ENCODE measurements at places on chromosomes 16 and 17.

DNA sequence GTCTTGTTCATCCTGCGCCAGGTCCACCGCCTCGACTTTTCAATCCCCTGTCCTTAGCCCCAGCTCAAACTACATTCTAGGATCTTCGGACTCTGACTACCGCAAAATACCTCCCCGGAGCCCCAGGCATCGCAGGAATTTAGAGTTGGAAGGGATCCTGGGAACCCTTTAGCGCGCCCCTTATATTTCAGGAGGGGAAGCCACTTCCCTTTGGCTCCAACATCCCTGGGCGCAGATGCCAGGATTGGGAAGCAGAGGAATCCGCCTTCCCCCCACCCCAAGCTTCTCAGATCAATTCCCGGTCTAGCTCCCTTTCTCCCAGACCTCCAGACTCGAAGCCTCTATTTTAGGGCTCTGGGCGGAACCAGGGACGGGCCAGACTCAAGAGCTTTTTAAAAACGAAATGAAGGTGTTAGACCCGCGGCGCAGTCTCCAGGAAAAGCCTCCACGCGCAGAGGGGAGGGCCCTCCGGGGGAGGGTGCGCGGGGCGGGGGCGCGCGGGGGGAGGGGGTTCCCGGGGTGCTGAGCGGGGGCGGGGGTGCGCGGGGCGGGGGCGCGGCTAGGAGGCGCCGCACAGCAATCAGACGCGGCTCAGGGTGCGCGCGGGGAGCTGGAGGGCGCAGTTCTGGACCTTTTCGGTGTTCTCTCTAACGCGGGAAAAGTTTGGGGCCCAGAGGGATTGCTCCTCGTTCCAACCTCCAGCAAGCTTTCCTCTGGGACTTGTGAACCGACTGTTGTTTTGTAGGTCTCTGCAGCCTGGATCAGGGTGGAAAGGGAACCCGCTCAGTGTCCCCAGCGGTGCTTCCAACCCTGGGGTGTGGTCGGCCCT is 1.6 kb downstream of the AHSP start:
- DNase-seq: no peak

GRCh38 chr16:77077256-77077922 is 113.6 kb upstream of the MON1B start:
- no peak for DNase-seq

- no peak for DNase-seq
Measured at GRCh38 chr16:81815429-81815766, 36.3 kb downstream of the PLCG2 start.

DNA sequence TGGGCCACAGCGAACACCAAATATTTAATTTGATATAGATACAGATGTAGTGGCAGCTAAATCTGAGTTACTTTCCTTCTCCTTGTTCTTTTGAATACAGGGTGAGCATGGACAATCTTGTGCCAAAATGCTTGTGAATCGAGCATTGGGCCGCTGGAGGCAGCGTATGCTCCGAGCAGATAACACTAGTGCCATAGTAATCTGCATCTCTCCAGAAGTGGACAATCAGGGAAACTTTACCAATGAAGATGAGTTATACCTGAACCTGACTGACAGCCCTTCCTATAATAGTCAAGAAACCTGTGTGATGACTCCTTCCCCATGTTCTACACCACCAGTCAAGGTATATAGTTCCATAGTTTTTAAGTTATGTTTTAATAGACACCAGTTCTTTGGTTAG is 21.2 kb upstream of the BCAS3 start:
- DNase-seq: no peak

- no peak for DNase-seq
Measured at GRCh38 chr17:80633207-80633606, 88.6 kb downstream of the RPTOR start.

DNA sequence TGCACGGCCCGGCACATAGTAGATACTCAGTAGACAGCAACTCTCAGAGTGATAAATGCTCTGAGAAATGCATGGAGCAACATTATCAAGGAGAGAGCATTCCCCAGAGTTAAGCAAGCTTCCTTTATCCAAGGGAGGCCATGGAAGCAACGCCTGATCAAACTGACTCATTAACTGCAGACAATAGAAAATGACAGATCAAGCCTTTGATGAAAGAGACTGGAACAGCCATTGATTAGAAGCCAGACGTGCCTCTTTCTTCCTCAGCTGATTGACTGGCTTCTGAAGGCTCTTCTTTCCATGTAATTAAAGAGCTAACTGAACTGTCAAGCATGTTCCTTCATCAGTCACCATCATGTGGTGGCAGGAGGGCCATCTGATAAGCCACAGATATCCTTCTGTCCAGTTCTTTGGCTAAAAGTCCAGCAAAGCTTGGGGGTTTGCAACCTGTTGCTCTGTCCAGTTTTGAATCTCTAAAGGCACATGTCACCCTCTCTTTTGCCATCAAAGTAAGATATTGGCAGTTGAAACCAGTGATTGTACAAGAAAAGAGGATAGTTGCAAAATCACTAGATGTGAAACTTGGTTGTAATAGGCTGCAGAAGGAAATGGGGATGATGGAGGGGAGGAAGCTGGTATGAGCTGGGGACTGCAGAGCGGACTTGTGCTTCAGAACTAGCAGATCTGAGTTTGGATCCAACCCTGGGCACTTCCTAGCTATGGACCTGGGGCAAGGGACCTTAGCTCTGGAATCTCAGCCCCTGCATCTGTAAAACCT is 188.0 kb downstream of the HAPSTR1 start:
- no peak for DNase-seq

- no peak for DNase-seq
Measured at GRCh38 chr16:29820271-29820701, at the start of gene MVP. Gene MVP (plus strand): TSS chr16:29820462. CDS start chr16:29830550, 10,088 bp downstream.

GRCh38 chr16:24624102-24624501 is 84.7 kb downstream of the RBBP6 start:
- DNase-seq: no peak

GRCh38 chr17:29176558-29177351 is 3.4 kb downstream of the MYO18A start:
- DNase-seq: no peak

DNA sequence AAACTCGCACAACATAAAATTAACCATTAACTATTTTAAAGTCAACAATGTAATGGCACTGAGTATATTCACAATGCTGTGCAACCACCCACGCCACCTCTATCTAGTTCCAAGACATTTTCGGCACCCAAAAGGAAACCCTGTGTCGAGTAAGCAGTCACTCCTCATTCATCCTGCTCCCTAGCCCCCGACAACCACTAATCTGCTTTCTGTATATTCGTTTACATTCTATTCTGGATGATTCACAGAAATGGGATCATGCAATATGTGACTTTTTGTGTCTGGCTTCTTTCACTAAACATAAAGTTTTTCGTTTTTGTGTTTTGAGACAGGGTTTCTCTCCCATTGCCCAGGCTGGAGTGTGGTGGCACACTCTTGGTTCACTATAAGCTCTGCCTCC is 42.2 kb upstream of the HAPSTR1 start:
- no peak for DNase-seq

GRCh38 chr17:1516388-1517161 is at the start of gene INPP5K:
Gene INPP5K (minus strand): TSS chr17:1516612. CDS start chr17:1516499, 113 bp downstream.
- peak; percentile 98 for DNase-seq

DNA sequence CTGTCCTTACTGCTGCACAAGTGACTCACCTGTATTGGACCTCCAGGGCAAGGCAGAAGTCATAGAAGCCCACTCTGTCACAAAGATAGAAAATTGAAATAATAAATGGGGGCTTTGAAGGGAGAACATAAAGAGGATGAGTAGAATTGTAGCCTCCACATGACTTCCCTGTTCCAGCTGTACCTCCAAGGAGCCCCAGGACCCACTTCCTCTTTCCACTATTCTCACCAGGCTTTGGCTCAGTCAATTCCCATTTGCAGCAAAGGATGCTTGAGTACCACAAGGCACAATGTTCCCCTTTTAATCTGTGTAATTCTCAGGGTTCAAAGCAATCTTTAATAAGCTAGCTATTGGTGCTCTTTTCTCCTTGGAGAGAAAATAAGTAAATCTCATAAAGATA is 512.1 kb downstream of the TOX3 start:
- DNase-seq: no peak

DNA sequence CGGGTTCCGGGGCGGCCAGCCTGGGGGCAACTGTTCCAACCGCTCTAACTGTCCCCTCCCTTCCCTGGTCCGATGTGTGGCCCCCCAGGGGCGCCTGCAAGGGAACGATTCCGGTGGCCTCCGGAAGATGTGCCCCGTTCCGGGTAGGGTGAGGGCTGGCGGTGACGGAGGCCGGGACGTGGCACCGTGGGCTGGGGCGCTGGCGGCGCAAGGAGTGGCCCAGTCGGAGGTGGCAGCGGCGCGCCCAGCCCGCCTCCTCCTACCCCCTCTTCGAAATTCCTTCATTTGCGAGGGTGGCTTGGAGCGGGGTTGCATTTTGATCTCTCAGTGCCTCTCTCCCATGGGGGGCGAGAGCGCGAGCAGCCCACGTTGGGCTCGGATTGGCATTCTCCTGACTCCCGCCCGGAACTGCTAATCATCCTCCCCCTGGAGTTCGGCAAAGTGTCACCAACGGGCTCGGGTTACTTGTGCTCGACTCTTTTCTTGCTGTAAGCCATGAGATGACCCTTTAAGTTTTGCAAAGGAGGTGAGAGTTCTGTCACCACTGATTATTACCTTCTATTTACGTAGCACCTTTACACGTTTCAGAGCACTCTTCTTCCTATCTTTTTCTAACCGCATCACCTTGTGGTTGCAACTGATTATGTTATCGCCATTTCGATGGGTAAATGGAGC is 622 bp downstream of the NDEL1 start:
- peak; percentile 59 for DNase-seq

DNA sequence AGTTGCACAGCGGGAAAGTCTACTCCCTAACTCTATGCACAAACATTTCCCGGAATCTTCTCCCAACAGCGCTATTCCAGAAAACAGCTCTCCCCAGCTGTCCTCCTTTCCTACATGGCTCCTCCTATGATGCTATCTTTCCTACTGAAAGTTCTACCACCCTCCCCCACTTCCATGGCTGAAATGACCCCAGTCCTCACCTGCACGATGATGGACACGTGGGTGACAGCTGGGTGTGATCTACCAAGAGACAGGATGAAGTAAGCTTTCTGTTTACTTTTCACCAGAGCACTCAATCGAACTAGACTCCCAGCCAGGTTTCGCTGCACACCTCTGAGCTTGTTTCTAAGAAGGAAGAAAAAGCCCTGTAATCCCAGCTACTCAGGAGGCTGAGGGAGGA is 10.7 kb downstream of the CTC1 start:
- DNase-seq: no peak

- no peak for DNase-seq
Measured at GRCh38 chr16:18048853-18049546, 287.5 kb downstream of the NPIPA8 start.

- DNase-seq: no peak
Measured at GRCh38 chr16:26963109-26963508, 103.6 kb upstream of the C16orf82 start.

DNA sequence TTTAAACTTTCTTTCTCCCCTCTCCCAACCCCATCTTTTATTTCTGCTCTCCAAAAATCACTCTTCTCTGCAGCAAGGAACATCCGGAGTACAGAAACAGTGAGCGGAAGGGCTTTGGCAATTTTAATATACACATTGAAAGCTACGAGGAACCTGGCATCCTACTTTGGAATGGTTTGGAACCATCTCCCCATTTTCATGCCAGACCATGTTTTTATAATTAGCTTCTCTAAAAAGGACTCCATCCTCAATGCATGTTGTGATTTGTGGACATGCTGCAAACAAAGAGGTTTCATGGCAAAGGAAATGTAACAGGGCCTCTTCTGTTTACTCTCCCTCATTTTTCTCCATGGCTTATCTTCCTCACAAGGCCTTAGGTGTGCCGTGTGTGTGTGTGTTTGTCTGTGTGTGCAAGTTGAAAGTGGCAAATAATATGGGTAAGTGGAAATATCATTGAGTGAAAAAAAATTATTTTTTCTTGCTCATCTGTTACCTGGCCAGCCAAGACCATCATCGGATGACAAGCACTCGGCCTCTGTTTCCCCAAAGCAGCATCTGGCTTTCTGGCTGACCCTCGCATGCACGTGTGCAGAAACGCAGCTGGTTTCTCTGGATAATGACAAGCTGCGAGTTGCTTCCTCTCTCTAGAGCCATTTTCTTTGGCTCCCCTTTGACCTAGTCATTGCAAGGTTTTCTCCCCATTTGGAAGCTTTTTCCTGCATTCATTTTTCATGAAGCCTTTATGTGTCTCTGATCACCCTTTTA is 585.0 kb downstream of the TMEM114 start:
- no peak for DNase-seq

GRCh38 chr16:81040131-81040530 is 4.5 kb downstream of the ATMIN start:
- no peak for DNase-seq

GRCh38 chr16:27123795-27124409 is 57.2 kb downstream of the C16orf82 start:
- DNase-seq: peak; percentile 10

GRCh38 chr17:41540921-41541625 is 13.0 kb upstream of the KRT19 start:
- no peak for DNase-seq

DNA sequence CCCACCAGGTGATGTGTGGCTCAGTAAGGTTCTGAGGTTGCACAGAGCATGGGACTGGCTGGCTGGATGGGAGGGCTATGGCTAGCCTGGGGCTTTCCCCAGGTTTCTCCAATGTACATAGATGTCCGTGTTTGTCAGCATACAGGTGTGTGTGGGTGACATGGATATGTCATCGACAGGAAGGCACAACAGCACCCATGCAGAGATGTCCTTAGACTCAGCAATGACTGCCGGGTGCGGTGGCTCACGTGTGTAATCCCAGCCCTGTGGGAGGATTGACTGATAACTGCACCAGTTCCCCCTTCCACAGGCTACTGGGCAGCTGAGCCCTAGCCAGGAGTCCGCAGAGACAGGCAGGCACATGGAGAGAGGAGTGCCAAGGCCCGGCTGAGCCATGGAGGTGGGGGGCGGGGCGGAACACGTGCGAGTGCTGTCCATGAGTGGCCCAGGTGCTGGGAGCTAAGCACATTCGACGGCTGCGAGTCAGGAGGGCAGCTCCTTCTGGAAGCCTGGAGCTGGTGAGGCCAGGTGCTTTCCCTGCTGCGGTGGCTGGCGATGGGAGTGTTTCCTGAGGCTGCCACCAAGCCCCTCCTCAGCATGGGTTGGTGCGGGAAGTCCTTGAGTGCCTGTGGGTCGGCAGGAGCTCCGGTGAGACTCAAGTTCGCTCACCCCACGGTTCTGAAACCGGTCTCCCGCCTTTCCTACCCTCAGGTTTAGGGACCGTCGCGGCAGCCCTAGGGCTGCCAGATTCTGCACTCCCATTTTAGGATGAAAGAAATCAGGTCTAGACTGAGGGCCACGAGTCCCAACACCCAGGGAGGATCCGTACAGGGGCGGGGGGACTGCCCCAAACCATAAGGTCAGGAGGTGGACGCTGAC is 858 bp upstream of the ASPSCR1 start:
- no peak for DNase-seq

GRCh38 chr16:79618692-79619050 is 18.1 kb upstream of the MAF start:
- DNase-seq: no peak

Data from COLO829 (cell line).